ENCODE measurements at places on chromosomes 2 and 18.

GRCh38 chr2:176088048-176088936 is 4.2 kb upstream of the HOXD13 start:
- no peak for DNase-seq

DNA sequence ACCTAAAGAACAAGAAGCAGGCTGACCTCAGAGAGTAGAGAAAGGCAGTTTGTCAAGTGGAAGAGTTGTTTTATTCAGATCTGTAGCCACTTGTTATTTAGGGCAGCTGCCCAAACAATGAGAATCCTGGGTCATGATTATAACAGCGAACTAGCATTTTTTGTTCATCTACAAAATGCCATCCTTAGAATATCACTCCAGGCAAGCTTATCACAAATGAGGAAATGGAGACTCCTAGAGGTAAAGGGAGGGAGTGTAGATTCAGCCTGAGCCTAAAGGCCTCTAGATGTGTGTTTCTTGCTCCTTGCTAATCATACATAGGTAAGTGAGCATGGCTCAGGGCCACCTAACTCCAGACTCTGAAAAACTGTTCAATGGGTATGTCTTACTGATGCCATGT is 126.1 kb downstream of the HNMT start:
- DNase-seq = no peak

- DNase-seq = no peak
Observed at GRCh38 chr2:215693999-215694580, 258.2 kb upstream of the FN1 start.

- no peak for DNase-seq
Observed at GRCh38 chr2:59706729-59707128, 846.7 kb downstream of the BCL11A start.

DNA sequence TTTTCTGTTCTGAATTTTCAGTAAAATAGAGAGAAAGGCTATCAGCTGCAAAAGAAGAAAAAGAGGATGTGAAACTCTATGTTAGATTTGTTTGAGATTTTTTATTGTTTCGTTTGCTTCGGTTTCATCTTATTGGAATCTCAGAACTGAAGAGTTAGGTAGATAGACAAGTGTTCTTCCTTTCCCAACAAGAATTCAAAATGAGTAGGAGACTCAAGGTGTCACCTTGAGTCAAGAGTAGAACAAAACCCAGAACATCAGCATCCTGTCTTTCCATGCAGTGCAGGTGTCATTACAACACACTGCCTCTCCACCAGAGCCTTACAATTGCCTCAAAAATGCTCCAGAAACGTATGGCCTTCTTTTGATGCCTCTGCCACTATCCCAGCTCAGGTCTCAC is 21.1 kb downstream of the NBAS start:
- DNase-seq = no peak

GRCh38 chr2:161409308-161409907 is 6.7 kb upstream of the TBR1 start:
- no peak for DNase-seq

GRCh38 chr18:21230436-21230835 is 11.6 kb upstream of the GREB1L start:
- DNase-seq = no peak

GRCh38 chr2:14626873-14627272 is 5.6 kb upstream of the LRATD1 start:
- DNase-seq = no peak

- DNase-seq = no peak
Observed at GRCh38 chr18:8623549-8624106, 14.4 kb downstream of the RAB12 start.

DNA sequence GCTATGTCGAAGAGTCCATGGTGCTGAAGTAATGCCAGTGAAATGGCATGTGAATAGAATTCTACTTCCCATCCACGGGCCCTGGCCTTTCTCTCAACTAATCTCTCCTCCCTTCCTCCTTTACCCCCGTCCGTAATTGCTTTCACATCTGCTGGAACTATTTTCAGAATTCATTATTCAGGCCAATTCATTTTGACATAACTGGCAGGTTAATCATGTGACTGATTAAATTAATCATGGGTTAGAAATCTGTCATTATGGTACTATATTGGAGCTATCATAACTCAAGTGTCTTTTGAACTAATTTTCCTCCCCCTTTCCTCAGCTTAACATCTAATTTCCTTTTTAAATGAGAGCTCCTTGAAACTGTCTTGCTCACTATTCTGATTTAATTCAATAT is 66.9 kb downstream of the ZDBF2 start:
- no peak for DNase-seq

GRCh38 chr18:38941711-38942561 is 1376.3 kb upstream of the CELF4 start:
- DNase-seq = no peak

DNA sequence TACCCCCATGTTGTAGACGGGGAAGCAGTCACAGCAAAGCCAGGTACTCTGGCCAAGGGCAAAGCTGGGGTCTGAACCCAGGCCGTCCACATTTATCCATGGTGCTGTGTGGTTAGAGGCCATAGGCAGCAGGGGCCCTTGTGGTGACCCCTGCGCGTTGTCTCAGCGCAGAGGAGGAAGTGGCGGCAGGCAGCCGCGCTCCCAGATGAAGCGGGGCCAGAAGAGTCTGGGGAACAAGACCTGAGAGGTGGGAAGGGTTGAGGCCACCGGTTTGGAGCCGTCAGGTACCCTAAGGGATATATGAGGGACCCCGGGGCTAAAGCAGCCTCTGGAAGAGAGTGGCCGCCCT is 770 bp downstream of the ZNF396 start:
- no peak for DNase-seq

DNA sequence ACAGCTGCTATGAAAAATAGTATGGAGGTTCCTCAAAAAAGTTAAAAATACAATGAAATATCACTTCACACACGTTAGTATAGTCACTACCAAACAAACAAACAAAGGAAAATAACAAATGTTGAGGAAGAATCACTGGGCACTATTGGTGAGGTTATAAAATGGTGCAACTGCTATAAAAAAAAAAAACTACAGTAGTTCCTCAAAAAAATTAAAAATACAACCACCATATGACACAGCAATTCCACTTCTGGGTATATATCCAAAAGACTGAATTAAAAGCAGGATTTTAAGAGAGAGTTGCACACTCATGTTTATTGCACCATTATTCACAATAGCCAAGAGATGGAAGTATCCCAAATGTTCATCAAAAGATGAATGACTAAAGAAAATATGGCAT is 80.9 kb upstream of the POU3F3 start:
- no peak for DNase-seq

DNA sequence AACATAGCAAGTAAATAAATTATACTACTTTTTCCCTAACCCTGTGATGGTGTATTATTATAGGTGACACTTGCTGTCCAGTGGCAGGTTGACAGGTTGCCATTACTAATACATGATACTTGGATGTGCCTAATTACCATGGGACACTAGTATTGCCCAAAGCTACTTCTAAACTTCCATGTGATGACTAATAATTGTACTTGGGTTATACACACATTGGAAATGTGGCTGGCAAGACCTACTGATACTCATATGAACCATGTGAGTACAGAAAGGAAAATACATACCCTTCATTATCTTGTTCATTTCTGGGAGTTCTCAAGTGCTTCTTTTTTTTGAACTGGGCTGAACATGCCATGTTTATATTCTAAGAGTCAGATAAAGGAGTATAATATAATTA is 156.4 kb downstream of the IKZF2 start:
- DNase-seq = no peak

DNA sequence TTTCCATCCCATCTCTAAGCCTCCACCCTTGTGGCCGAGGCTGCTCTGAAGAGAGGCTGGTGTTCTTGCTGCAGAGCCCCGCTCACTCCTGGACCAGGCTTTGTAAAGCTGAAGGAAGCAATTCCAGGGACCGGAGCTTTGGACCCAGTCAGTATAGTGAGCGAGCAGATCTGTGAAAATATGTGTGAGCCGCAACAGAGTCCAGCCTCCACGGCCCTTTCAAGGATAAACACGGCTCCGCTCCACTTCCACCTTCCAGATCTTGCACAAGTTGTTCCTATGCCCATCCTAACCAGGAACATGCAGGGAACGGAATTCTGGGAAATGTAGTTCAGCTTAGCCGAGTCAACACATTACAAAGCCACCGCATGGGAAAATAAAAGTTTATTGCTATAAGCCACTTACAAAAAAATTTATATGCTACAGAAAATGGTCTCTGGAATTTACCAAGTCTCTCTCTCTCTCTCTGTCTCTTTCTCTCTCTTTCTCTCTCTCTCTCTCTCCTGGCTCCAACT is 151.7 kb upstream of the ZNF521 start:
- DNase-seq = no peak

DNA sequence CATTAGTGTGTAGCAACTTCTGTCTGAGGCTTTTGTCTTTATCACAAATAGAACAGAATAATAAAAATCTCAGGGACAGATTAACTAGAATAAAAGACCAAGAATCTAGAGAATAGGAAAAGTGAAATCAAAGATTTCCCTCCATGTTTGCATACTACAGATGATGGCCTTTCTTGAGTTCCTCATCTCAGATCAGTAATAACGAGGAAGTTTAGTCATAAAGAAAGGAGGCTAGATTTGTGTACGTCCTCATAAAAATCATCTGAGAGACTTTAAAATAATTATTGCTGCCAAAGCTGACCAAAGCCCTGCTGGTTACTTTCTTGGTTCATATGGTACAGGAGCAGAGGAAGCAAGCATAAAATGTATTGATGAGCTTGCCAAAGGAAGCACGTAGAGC is 117.3 kb downstream of the MIB1 start:
- no peak for DNase-seq

DNA sequence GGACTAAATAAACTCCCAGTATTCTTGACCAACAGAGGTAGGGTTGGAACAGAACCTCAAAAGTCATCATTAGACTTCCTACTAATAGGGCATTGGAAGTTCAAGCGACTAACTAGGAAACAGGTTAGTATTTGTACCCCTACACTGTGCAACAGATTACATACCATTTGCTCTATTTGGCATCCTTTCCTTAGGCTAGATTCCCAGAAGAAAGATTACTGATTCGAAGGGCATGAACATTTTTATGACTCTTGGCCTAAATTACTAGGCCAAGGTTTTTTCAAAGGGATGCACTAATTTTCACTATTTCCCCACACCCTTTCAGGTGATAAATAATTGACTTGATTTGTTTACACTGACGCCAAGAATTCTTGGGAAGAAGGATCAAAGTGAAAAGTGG is 104.8 kb upstream of the CYP1B1 start:
- no peak for DNase-seq

GRCh38 chr18:57426187-57426586 is 9.0 kb upstream of the ONECUT2 start:
- DNase-seq = no peak

DNA sequence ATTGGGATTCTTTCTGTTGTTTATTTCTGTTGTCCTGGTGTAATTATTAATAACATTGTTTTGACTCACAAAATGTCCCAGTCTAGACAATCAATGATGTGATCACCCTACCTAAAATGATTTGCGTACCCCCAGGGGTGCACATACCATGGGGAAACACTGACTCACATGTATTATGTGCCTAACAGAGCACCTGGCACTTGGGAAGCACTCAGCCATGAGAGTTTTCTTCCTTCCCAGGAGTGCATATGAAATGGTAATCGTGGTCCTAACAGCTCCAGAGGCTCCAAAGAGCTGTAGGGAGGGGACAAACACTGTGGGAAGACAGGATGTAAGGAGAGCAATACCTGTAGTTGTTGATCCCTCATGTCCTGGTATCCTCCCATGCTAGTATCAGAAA is 187.8 kb upstream of the ERBB4 start:
- DNase-seq = no peak

- DNase-seq = no peak
Observed at GRCh38 chr18:22302144-22302543, 115.6 kb downstream of the CTAGE1 start.

DNA sequence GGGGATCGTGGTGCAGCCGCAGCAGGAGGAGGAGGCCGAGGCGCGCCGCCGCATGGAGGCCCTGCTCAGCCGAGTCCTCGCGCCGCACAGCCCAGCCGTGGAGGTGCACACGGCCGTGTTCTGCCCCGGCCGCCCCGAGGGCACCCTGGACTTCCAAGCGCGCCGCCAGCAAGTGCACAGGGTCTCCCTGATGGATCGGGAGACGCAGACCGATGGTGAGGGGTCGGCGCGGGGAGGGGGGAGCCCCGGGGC is 5.1 kb upstream of the SPATA3 start:
- no peak for DNase-seq

- DNase-seq = peak; percentile 12
Observed at GRCh38 chr2:144703852-144704708, 184.2 kb upstream of the ZEB2 start.

GRCh38 chr2:127261804-127262406 is 32.0 kb downstream of the ERCC3 start:
- no peak for DNase-seq

DNA sequence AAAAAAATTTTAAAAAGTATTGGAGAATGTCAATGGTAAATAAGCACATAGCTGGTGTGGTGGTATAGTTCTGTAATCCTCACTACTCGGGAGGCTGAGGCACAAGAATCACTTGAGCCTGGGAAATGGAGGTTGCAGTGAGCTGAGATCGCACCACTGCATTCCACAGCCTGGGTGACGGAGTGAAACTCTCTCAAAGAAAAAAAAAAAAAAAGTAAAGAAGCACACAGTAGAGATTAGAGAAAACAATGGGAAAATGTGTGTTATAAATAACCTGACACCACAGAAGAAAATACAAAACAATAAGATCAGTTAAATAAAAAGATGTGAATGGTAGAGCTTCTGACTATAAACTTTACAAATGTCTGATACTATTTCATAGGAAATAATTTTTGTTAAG is 163.7 kb upstream of the WDSUB1 start:
- DNase-seq = no peak

DNA sequence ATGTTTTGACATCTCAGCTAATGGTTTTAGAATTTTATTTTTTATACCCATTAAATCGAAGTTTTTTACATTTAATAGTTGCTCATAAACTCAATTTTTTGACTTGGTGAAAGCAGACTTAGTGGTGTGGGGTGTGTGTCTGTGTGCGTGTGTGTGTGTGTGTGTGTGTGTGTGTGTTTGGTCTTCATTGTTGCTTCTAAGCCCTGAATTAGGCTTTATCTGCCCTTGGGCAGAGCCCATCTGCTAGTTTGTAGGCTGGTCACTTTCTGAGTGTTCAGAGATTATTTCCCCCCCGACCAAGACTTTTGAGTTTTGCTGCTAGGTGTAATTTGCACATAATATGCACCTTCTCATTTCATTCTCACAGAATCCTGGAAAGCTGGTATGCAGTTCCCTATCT is 14.3 kb downstream of the PAX3 start:
- DNase-seq = no peak

GRCh38 chr2:175403599-175404221 is 222.2 kb upstream of the ATP5MC3 start:
- no peak for DNase-seq

Measured in stimulated activated CD8-positive, alpha-beta memory T cell treated with anti-CD3 and anti-CD28 coated beads, Interleukin-4, amount 100 ng/mL, for 4 hours (primary cell).